ENCODE measurements at places on chromosomes 7 and 10.

GRCh38 chr7:102106625-102107024 is 180.0 kb upstream of the SH2B2 start:
- DNase-seq: no peak

DNA sequence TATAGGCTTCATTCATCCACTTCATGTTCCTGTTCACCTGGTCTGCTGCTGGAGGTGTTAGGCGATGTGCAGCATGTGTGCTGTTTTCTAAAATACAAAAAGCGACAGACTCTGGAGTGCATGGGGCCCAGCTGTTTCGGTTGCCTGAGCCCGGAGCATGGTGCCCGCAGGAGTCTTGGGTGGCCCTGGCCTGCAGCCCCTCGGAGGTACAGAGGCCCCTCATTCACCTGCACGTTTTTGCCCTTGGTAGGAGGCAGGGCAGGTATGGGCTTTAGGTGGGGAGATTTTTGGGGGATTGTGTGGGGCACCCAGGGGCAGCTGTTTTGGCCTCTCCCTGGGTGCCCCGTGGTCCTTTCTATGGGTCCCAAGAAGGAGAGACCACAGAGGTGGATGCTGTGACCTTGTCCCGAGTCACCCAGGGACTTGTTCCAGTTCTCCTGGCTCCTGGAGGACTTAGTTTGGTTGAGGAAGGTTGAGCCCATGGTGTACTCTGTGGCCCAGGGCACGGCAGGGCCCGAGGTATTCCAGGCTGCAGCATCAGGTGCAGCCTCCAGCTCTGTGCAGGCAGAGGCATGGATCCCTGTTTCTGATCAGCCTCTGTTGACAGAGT is 130.7 kb downstream of the TRRAP start:
- no peak for DNase-seq

DNA sequence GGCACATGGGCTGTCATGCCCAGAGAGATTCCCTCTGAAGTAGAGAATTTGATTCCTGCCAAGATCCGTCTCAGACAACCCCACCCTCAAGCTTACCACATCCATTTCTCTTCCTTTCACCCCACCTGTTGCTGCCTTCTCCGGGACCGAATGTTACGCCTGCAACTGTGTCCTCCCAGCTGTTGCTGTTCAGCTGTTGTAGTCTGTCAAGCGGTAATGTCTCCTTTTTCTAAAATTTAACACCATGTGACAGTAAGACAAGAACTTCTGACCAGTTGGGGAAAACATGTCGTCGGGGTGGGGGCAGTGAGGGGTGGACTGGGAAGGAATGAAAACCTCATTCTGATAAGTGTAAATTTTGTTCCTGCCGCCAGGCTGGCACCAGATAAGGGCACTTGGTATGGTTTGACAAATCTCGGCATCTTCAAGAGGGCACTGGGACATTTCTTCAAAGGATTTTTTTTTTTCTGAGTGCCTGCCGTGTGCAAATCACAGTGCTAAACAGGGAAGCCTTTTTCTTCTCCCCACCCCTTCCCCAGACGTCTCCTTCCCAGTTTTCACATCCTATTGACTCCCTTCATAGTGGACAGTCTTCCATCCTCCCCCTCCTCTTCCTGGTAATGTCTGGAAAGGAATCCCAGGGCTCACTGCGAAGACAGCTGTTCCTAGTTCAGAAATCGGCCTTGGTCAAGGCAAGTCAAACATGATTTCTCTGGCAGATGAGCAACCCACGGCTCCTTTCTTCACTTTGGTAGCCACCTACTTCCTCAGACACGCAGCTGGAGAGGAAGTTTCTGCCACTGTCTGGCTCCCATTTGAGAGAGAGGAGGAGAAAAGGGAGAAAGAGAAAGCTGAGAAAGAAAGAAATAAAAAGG is 5.0 kb upstream of the CELF2 start:
- no peak for DNase-seq

DNA sequence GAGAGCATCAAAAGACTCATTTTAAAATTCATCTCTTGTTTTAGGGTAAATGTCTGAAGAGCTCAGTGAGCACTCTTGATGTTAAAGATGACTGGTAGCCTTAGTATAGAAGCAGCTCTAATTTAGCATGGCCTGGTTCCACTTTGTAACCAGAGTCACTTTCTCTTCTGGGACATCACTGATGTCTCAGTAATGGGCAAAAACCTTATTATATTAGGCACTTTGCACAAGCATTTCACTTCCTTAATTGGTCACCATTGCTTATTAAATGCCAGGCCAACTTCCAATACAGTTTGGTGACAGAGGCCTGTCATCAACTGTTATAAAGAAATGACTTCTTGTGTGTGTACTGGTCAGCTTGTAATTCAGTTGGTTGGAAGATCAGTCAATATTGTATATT is 53.0 kb downstream of the STEAP1B start:
- no peak for DNase-seq

DNA sequence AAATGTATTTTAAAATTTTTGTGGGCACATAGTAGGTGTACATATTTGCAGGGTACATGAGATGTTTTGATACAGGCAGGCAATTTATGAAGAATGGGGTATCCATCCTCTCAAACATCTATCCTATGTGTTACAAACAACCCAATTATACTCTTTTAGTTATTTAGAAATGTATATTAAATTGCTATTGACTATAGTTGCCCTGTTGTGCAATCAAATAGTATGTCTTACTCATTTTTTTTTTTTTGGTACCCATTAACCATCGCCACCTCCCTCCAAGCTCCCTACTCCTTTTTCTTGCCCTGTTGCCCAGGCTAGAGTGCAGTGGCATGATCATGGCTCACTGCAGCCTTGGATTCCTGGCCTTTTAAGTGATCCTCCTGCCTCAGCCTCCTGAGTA is 128.1 kb downstream of the BAMBI start:
- no peak for DNase-seq

DNA sequence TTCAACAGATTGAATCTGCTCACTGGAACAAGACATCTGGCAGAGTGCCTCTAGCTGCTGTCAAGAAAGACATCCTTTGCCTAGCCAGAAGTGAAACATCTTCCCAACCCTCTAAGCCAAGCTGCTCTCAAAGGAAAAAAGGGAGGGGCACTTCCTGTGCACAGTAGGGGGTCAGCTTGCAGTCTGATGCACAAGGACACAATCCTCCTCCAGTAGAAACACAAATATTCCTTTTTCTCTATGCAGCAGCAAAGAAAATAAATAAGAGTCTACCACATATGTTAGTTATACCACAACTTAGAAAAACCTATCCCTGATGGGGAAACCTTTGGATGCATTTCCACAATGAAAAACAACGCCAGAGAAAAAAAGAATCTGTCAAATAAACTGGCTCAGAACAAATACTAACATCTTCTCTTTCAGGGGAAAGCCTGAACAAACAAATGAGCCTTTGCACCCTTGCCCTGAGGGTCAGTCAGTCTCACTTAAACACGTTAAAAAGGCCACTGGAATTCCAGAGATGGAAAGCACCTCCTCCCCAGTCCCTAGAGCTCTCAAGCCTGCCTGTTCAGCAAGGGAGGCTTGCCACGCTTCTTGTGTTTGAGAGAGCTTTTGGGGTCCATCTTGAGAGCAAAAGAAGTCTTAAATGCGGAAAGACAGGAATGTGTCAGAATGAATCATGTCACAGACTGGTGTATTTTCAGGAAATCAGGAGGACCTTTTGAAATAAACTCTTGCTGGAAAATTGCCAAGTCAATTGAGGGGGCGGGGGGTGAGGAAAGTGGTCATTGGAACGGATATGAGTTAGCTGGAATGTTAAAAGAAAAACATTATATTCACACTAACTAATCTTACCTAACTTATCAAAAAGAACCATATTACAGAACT is 7.5 kb downstream of the LAMB1 start:
- DNase-seq: no peak

GRCh38 chr10:35409094-35409582 is 72.8 kb downstream of the CCNY start:
- DNase-seq: no peak

DNA sequence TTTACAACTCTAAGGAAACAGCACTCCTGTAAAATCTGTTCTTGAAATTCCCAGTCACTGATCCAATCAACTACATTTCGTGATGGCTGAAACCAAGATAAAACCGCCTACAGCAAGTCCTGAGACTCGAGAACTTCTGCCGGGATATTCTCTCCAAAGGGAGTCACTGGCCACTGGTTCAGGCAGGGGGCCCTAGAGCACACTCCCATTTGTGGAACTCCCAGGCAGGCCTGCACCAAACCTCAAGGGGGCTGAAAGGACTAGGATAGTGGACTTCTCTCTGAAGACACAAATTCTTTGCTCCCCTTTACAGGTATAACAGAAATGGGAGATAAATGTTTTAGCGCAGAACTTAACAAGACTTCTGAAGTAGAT is 16.3 kb downstream of the CYTH3 start:
- DNase-seq: no peak

DNA sequence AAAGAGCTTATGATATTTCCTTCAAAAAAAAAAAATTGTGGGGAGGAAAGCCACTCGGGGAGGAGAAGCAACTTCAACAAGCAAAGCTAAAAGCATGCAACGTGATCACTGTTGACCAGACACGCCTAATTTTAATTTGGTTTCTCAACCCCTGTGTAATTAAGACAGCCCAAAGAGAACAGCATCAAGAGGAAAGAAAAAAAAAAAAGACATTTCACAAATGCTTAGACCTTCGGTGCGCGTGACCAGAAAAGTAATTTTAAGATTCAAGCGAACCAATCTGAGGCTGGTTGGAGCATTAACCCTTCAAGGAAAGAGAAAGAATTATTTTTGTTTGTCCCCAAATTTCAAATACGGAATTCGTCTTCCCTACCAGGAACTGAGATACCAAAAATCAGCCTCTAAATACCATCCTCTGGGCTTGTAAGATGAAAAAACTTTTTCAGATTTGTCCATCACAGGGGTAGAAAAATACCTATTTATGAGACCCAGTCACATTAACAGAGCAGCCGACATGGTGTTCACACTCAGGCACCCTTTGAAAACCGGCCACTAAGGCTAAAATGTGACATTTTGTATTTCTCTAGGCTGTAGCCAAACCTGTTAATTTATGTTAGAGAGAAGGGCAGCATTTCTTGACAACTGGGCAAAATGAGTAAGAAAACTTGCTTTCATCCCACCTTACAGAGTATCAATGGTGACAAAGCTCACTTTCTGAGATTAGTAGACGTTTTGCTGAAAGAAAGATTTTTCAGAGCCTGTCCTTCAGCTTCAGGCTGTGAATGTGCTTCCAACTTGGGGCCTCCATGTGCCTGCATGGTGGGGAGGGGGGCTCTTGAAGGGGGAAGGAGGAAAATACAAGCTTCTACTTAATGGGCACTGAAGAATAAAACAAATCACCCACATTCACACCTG is 179.9 kb upstream of the KLF14 start:
- DNase-seq: no peak

DNA sequence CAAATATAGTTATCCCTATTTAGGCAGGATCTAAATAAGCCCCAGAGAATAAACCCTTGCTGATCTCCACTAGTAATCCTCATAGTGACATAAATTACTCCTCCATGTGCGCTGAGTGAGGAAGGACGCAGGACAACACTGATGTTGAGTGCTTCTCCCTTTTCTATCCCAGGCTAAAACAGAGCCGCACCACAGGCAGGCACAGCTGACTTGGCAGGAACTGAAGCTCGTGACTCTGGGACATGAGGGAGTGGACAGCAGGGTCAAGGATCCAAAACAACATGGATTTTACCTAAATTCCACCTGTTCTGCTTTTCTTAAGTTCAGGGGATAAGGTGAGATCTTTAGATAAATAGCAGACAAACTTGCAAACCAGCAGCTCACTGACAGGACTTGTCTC is 46.0 kb downstream of the VOPP1 start:
- no peak for DNase-seq

DNA sequence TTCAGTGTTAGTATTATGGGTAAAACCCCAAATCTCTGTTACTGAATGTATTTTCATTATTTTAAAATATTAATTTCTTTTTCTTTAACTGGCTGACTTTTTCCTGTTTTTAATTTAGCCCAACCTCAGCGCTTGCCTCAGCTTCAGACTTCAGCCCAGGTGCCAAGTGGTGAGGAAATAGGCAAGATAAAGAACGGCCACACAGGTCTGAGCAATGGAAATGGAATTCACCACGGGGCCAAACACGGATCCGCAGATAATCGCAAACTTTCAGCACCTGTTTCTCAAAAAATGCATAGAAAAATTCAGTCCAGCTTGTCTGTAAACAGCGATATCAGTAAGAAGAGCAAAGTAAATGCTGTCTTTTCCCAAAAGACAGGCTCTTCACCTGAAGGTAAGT is 57.5 kb downstream of the MDFIC start:
- DNase-seq: no peak

- no peak for DNase-seq
These were observed 26.3 kb downstream of the FAM107B start for GRCh38 chr10:14748441-14748840.

GRCh38 chr7:4245135-4245865 is 436.8 kb upstream of the FOXK1 start:
- no peak for DNase-seq

DNA sequence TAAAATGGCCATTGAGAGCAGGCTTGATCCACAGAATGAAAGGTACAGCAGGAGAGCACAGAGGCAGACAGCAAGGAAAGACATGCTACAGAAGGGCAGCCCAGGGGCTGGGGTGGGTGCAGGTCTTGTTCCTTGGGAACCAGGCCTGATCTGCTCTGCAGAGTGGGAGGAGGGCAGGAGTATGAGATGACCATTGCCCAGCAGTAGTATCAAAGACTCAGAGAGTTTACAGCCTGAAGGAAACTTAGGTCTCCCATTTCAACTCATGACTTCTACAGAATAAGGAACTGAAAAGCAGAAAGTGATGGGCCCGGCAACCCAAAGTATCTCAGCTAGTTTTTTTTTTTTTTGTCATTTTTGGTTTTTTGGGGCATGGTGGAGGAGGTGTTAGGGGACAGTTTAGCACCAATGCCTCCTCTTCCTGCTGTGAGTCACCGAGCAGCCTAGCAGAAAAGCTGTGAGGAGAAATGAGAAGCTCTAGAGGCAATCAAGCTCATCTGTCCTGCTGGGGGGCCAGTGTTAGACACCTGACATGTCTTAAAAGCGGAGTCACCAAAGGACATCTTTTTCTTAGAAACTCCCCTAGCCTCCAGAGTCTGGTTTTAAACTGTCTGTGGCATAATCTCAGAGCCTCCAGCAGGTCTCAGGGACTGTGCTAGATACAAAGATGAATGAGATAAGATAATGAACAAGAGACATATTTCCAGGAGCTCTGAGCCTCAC is 34.3 kb upstream of the HERPUD2 start:
- no peak for DNase-seq

- no peak for DNase-seq
These were observed 129.4 kb downstream of the KAT6B start for GRCh38 chr10:74955796-74956195.

- DNase-seq: no peak
These were observed 183.1 kb upstream of the YAE1 start for GRCh38 chr7:39383136-39383535.

GRCh38 chr7:105887569-105888189 is 11.3 kb upstream of the ATXN7L1 start:
- no peak for DNase-seq

DNA sequence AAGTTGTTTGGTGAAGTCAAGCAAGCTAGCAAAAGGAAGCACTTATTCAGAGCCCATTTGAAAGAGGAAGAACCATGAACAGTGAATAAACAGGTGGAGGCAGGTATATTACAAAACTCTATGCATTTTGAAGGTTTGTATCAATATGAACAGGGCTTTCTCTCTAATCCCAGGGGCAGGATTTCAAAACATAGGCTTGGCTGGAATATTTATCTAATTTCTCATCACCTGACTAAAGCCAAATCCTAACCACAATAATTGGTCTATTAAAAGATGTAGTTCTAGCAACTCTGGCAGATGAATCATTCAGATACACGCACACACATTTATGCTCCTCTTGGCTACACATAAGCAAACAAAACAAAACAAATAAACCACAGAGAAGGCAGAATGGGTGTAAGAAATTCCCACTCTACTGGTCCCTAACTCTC is 554.4 kb downstream of the INHBA start:
- DNase-seq: no peak

- no peak for DNase-seq
These were observed 42.4 kb upstream of the DDC start for GRCh38 chr7:50607524-50608125.

Data from activated CD4-positive, CD25-positive, alpha-beta regulatory T cell (primary cell).